Stimulated activated naive CD8-positive, alpha-beta T cell treated with anti-CD3 and anti-CD28 coated beads, Interleukin-15, Interleukin-2, amounts not matched to agents 100 U/mL and 50 U/mL, for 24 hours (primary cell): ENCODE measurements at places on chromosomes 5 and 9.
A peak's percentile ranks its signal among the peaks of the same experiment; 100 is the strongest.

DNA sequence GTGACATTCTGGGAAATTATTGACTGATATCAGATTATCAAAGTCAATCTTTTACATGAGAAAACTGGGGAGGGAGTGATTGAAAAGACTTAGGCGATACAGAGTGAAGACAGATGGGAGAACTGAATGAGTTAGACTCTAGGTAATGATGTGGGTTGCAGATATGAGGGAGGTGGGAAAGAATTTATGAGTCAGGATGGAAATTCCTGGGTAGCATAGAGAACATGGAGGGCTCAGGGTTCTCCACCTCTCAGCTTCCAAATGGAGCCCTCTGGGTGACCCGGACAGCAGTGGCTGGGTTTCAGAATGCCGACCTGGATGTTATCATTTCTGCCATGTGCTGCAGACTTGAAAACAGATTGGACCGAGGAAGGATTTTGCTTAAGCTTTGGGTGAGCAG lies 75.4 kb upstream of the SHB start:
- no peak for DNase-seq

DNA sequence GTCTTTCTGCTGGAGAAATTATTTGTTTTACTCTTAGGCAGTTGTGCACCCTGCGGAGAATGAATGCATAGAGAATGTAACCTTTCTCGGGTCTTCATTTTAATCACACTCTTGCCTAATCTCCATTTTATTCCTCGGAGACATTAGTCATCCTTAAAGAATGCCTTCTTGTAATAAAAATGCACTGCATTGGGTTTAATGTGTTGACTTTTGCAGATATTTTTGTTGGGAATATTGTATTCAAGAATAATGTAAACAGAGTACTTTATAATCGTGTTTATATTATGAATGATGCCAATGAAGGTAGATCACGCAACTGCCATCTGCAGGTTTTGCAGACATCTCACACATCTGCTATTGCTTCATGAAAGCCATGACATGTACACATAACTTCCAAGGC lies 1093.9 kb upstream of the CDH6 start:
- DNase-seq = no peak

- no peak for DNase-seq
Measured at GRCh38 chr9:121972501-121972981, 120.6 kb downstream of the TTLL11 start.

- DNase-seq = peak; percentile 85
Measured at GRCh38 chr5:72847989-72848473, 31.6 kb downstream of the TNPO1 start.

DNA sequence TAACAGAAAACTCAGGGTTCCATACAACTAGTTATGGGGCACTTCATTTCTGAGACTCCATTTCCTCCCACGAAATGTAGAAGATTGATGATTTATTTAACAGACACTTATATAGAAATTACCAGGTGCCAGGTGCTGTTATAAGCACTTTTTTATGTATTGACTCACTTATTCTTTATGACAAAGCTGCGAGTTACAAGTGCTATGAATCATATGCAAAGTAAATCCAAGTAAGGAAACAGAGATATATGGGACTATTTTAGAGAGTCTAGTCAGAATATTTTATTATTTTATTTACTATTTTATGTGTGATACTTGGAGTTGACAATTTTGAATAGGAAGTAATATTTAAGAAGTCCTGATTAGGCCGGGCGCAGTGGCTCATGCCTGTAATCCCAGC lies 822.8 kb upstream of the C9orf72 start:
- DNase-seq = no peak

GRCh38 chr5:171484460-171484899 lies 65.0 kb downstream of the FGF18 start:
- peak; percentile 61 for DNase-seq

- no peak for DNase-seq
Measured at GRCh38 chr5:5373351-5373989, 49.0 kb upstream of the ICE1 start.

- DNase-seq = no peak
Measured at GRCh38 chr5:119626086-119626485, 3.3 kb upstream of the FAM170A start.

- no peak for DNase-seq
Measured at GRCh38 chr9:133868203-133868602, 123.9 kb downstream of the VAV2 start.

- DNase-seq = no peak
Measured at GRCh38 chr5:139653616-139654015, 5.5 kb downstream of the CXXC5 start.

DNA sequence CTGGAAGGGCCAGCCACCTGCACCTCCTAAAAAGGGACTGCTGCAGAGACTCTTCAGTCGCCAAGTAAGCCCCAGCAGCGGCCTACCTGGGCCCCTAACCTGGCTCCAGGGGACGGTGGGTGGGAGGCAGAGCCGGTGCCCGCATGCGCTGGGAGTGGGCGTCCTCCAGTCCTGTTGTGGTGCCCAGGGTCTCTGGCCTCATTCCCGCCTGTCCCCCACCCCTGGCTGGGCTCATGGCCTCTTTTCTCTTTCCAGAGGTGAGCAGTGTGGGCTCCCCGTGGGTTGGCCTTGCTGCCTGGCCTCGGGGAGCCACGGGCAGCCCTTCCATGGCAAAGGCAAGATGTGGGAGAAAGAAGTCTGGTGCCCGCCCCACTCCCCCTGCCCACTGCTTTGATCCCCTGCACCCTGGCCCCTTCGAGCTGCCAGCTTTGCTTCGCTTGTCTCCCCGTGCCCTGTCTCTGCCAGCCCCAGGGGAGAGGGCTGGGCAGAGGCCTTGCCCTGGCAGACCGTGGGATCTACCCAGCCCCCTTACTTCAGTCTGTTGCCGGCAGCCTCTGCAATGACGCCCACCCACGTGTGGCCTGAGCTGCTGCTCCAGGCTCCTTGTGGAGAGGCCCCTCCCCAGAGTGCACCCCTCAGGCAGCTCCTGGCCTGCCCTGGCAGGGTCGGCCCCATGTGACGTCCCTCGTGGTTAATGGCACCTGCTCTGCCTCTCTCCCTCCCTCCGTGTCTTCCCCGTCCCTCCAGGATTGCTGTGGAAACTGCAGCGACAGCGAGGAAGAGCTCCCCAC lies 5.4 kb upstream of the PRR7 start:
- no peak for DNase-seq

GRCh38 chr9:109913461-109913810 lies 133.4 kb downstream of the PALM2AKAP2 start:
- no peak for DNase-seq

- no peak for DNase-seq
Measured at GRCh38 chr5:10702040-10702629, 58.9 kb downstream of the DAP start.

DNA sequence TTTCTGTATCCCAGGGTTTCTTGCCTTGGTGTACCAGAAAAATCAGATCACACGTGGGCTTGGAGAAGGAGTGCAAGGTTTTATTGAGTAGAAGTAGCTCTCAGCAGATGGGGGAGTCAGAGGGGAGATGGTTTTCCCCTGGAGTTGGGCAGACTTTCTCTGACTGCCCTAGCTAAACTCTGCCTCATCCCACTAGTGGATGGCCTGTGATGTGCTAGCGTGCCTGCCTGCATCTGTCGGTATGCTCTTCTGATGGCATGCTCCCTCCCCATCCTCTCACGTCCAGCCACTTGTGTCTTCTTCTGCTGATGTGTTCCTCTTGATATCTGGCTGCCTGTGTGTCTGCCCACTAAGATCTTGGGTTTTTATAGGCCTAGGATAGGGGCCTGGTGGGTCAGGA lies 616.1 kb upstream of the RGMB start:
- no peak for DNase-seq

DNA sequence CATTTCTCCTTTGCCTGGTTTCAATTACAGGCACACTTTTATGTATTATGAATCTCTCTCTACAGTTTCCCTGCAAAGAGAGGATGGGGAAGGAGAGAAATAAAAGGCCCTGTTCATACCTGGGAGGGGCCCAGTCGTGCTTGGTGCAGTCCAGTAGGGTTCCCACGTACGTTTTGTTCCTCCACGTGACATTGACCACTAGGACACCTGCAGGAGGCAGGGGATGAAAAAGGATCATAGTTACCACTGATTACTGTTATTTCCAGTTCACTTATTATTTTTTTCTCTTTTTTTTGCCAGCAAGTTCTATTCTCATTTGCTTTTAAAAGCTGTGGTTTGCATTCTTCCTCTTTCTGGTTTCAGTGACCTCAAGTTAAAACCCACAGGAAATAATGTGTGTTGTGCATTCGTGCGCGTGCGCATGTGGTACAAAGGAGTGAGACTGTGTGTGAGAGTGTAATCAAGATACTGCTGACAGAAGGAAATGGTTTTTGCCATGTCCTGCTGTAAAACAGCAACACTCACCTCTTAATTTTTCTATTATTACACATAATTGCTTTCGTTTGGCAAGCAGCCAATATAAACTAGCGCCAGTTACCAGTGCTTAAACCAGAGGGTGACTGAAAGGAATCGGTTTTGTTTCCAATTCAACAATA lies 96.8 kb downstream of the ZNF608 start:
- DNase-seq = peak; percentile 61

DNA sequence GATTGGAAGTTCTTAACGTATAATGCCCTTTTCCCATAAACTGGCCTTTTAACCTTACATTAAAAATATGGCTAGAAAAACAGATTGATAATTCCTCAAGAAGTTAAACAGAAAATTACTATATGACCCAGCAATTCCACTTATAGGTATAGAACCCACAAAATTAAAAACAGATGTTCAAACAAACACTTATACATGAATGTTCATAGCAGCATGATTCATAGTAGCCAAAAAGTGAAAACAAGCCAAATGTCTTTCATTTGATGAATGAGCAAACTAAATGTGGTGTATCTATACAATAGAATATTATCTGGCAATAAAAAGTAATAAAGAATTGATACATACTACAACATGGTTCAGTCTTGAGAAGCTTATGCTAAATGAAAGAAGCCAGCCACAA lies 35.5 kb downstream of the POU5F2 start:
- DNase-seq = no peak

DNA sequence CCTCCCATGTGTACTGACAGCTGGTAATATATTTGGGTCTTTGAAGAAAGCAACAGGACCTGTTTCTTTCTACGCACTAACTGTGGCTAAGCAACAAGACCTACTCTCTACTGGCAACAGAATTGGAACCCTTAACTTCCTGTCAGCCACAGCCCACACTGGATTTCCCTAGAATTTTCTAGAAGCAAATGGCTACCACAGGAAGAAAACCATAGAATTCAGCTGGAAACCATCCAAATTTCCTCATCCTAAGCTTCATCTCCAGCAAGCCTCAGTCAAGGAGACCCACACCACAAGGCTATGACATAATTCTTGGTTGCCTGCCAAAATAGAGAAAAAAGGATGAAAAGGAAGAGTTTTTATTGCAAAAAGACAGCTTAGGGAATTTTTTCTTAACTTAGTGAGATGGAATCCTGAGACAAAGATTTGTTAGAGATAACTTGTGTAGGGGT lies 171.8 kb upstream of the TNC start:
- no peak for DNase-seq

GRCh38 chr9:72025906-72026305 lies 34.5 kb downstream of the C9orf57 start:
- DNase-seq = no peak

DNA sequence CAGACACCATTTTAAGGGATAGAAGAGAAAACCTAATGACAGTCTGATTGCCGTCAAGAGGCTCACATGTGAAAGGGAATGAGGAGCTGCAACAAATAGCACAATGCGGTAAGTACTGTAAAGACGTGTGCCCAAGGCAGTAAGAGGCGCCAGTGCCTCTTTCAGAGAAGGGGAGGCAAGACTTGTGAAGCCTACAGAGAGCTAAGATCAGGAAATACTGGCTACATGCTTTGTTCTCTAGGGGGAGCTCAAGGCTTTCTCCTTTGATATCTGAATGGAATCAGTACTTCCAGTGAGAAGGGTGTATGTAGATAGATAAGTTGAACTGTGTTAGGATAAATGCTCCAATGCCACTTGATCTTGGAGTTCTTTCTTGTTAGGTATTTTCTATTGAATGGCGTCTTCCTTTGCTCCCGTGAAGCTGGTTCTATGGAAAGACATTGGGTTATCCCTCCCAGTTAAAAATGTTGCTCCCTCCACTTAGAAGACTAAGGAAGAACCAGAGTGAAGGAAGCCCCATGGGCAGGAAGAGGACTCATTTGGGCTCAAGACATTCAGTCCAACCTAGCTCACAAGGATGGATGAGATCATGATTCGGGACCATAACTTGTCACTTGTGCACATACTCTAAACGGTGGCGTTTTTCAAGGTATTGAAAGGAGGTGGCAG lies 23.5 kb upstream of the ALDOB start:
- DNase-seq = peak; percentile 4

- DNase-seq = no peak
Measured at GRCh38 chr5:125898851-125899405, 524.3 kb upstream of the GRAMD2B start.

- peak; percentile 35 for DNase-seq
Measured at GRCh38 chr9:137138058-137138721, 764 bp upstream of the GRIN1 start.

DNA sequence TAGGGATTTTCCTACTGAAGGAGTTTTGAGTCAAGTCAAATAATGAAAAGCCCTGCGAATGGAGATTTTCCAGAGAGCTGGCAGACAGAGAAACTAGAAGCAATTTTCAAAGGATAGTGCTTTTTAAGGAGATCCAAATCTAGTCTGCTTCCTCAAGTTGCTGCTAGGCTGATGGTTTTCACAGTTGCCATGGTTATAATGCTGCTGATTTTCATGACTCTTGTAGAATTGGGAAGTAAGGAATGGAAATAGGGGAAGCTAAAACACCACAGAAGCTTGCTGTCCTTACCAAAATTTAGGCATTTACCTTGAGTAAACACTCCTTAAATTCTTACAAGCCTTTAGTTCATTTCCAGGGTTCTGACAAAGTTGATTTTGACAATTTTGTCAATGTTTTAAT lies 30.1 kb upstream of the HAPLN1 start:
- no peak for DNase-seq

DNA sequence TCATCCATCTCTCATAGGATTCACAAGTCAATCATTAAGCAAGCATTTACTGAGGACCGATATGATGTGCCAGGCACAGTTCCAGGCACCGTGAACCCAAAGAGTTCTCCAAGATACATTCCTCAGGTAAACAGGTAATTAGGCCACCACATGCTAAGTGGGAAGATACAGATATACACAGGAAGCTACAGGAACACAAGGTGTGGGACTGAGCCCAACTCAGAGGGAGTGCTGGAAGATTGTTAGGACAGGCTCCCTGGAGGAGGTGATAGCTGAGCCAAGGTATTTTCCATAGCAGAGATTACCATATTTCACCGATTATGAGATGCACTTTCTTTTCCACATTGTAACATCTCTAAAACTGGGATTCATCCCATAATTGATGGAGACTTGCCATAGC lies 31.4 kb upstream of the RAI14 start:
- DNase-seq = no peak

- peak; percentile 60 for DNase-seq
Measured at GRCh38 chr5:179858241-179858585, 404 bp downstream of the MRNIP start.

- DNase-seq = peak; percentile 26
Measured at GRCh38 chr5:154761046-154761736, 6.0 kb downstream of the LARP1 start.

- DNase-seq = no peak
Measured at GRCh38 chr5:45440466-45440865, 255.7 kb downstream of the HCN1 start.

GRCh38 chr9:122821278-122821943 lies 7.0 kb downstream of the PDCL start:
- no peak for DNase-seq

GRCh38 chr9:86535406-86535915 lies 181.3 kb upstream of the TUT7 start:
- DNase-seq = no peak
